ENCODE measurements at places on chromosomes 3 and 15.
A peak's percentile ranks its signal among the peaks of the same experiment; 100 is the strongest.

DNA sequence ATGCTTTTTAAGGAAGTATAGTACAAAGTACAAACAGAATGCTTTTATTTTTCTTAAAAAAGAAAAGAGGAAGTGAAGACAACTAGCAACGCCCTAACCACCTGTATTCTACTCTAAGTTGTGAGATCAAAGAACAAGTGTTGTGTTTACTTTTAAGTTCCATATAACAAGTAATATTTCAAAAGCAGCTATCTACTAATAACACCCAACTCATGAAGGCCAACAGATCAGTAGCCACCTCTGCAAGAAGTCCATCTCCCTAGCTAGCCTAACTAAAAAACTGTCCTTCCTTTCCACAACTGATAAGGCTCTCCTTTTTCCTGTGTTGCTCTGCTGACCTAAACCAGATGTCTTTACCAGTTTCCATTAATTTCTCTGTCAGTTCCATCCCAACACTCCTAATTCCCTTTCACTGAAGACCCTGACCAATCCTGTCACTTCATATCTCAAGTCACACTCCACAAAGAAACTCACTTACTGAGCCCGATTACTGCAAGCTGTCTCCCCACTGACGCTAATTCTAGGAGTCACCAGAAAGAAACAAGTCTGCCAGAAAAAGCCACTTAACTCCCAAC is 26.9 kb downstream of the PHC3 start:
- no peak for DNase-seq

DNA sequence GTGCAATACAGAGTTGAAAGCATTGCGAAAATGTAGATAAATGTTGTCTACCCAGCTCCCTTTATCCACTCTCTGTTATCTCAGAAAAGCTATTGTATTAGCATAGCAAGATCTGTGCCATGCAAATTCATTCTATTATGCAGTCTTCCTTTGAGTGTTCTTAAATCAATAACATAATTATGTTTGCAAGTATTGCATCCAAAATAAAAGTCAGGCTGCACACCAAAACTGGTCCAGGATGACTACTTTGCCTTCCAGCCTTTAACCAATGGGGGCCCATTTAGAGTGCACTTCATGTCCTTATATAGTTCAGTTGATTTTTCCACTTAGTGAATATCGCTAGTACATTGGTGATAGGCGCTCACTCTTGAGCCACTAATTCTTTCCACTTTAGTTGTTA is 107.4 kb upstream of the MLF1 start:
- no peak for DNase-seq

GRCh38 chr3:31504230-31504629 is 28.5 kb upstream of the STT3B start:
- DNase-seq = no peak

DNA sequence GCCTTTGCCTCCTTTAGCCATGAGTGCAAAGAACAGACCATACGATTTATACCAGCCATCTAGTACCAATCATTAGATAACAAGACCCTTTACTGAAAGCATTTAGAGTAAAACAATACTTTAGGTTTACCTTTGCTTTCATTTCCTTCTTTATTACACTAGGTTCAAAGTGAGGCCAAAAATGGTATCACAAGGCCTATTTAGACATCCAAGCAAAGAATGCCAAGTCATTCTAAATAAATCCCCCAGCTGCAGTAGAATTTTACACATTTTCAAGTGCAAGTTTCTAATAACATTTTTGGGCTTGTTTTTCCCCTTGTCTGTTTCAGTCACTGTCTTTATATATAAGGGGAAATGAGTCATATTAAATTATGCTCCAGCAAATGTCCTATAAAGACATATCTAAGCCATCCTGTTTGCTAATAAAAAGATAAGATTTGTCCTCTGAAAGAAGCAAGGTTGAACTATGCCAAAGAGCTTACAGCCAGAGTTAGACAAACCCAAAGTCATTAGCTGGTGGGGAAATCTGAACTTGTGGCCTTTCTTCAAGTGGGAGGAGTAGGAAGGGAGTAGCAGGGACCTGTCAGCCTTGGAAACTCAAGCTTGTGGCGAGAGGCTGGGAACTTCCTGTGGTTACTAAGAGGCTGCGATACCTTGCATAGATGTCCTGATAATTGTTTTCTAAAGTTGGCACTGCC is 232.7 kb downstream of the MECOM start:
- peak; percentile 55 for DNase-seq

- DNase-seq = no peak
These were observed 491.7 kb upstream of the RASGRP1 start for GRCh38 chr15:39056357-39056756.

DNA sequence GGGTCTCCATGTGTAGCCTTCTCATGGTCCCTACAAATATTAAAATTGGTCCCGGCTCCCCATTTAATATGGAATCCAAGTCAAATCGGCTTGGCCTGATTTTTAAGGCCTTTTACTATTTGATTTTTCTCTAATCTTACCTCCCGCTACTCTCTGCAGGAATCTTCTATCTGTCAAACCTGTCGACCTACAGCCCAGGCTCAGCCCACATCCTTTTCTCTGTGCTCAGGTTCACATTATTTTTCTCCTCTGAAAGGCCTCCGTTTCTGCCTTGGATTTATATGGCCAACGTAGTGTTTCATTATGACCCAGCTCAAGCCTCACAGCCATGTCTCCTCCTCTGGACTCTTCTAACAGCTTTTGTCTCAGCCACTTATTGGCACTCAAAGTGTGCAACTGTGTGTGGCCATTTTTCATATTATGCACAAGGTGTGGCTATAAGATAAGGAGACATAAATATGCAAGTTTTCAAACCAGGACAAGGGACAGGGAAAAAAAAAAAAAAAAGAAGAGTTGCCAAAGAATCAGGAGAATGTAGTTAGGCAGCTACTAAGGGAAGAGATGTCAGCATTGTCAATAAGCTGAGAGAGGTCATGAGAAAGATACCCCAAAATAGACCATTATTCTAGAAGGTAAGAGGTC is 2.1 kb upstream of the GLCE start:
- DNase-seq = no peak

Data from prostate gland (tissue), 2 donors.